ENCODE measurements at places on chromosomes 4 and X.

DNA sequence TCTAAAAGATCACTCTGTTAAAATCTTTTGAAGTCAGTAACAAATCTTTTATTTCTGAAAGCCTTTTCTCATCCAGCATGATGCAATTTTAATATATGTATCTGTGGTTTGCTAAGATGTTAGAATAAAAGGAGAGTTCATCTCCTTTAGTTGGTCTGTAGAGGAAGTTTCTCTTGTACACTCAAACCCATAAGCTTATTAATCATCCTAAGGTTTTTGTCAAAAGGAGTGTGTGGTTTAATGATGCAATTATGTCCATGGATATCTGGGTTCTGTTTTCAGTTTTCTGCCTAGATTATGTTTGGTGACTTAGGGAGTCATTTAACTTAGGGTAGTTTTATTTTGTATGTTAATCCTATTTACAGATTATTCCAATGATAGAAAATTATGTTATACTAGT, 52.1 kb upstream of the NDST4 start:
- no peak for DNase-seq

- DNase-seq: no peak
These were observed 331.1 kb downstream of the ADGRL3 start for GRCh38 chr4:61531188-61531587.

- no peak for DNase-seq
These were observed 26.7 kb downstream of the MANBA start for GRCh38 chr4:102734116-102734515.

DNA sequence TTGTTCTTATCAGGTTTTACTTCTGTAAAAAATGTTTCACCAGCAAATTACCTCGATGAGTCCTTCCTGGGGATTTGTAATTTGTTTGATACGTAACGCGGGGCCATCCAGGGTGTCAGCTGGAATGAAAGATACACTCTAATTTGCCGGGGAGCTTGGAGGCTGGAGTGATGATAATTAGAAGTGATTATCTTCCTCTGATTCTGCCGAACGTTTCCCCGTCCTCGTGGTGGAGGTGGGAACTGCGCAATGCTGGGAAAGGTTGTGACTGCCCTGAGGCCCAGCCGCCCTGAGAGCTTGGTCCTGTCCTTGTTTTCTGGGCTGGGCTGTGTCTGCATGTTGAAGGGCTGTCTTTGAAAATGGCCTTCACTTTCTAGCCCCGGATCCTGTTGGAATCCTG, 48.0 kb downstream of the SORCS2 start:
- no peak for DNase-seq

DNA sequence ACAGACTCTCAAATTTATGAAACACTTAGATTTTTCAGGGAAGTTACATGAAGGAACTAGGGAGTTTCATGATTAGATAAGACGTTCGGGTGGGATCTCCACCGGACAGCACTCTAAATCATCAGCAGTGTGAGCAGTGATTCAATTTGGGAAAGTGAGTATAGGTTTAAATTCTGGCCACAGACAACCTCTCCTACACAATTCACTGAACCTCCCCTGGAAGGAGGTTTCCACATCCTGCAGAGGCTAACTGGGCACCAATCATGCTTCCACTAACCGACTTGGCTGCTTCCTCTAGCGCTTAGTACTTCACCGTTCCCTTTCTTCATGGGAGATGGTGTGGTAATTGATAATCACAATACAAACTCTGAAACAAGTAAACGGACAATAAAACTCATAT, 5.6 kb downstream of the CXCL9 start:
- no peak for DNase-seq

DNA sequence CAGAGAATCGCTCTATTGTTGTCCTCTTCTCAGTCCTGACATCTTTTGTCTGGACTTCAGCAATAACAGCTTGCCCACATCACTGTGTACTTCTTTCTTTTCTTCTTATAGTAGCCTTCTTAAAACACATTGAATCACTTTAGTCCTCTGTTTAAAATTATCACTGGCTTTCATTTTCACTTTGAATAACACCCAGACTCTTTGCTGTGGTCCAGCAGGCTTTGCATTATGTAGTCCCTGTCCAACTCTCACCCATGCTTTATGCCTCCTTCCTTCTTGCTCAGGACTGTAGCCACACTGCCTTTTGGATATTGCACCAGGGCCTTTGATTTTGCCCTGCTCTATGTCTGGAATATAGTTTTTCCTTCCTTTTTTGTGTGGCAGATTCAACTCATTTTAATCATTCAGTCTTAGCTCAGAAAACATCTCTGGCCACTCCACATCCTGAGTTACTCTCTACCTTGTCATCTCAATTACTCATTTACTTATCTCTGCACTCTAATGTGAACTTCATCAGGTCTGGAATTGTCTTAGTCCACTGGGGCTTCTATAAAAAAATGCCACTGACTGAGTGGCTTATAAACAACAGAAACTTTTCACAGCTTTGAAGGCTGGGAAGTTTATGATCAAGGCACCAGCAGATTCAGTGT, 168.2 kb downstream of the C4orf33 start:
- no peak for DNase-seq

DNA sequence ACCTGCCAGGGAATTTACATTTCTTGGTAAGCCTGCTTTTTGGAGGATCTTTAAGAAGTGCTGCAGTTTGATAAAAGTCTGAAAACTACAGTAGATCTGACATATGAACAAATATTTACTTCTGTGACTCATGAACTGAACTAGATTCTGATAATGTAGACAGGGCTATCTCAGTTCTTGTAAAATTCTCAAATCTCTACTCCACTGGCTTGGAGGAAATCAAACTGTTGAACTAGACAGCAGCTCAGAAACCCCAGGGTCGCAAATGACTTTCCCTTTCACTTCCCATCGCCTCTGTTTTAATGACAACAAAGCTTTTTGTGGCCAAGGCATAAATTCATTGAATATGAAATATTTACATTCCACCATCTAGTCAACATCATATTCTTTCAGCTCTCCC, 15.4 kb upstream of the OCIAD1 start:
- DNase-seq: no peak

- no peak for DNase-seq
These were observed 6.7 kb upstream of the DCTD start for GRCh38 chr4:182923796-182924340.

DNA sequence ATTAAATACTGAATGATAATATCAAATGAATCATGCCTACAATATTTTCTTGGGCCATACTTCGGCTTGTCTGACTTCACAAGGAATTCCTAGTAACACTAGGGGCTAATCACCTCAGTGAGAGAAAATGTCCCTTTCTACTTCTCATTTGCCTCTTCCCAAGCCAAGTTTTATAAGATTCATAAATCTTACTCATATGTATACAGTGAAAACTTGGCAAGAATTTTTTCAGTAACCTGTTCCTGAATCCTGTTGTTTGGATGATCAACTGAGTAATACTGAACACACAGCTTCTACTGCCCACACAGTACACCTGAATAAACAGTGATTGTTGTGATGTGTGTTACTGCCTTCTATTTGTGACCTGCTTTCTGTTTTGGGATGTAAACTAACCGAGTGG, 16.5 kb downstream of the TMPRSS11E start:
- DNase-seq: no peak

DNA sequence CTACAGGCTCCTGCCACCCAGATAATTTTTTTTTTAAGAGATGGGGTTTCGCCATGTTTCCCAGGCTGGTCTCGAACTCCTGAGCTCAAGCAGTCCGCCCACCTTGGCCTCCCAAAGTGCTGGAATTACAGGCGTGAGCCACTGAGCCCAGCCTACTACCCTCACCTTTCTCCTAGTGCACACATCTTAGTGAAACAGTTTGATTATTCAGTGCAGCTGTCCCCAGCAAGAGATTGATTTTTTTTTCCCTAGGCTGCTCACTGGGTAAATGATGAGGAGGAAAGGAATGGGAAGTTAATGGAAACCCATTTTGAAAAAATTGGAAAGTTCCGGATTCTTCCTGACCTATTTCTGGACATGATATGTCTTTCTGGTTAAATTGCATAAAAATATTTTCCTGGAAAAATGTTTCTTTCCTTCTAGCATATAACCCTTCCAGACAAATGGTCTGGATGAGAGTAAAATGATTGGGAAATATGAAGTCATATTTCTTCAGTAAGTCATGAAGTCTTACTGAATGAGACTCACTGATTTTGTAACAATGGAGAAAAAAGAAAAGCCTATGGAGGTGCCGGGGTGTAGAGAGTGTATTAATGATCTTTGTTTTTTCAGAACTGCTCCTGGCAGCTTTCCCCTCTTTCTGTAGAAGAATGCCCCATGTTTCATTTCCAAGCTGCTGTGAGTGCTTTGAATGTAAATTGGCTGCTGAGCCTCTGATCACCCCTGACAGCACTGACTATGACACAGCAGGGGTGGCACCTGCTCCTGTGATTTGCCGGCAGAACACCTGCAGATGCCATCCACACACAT, 19.5 kb upstream of the ZNF41 start:
- DNase-seq: no peak

DNA sequence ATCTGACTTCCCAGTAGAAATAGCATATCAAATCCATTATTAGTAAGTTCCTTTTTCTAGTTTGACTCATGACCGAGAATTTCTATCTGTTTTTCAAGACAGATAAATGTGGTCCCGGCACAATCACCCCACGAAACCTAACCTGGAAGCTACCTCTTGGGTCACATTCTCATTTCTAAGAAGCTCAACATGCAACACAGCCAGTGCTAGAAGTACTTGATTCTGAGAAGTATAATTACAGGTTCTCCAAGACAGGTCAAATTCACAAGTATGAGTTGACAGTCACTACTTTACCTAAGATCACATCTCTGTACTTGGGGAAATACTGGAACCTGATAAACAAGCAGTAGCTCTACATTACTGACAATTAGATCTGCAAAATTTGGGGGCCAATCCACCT, 54.0 kb upstream of the PLAC1 start:
- DNase-seq: no peak

- DNase-seq: no peak
These were observed 44.5 kb downstream of the DTHD1 start for GRCh38 chr4:36325926-36326325.

DNA sequence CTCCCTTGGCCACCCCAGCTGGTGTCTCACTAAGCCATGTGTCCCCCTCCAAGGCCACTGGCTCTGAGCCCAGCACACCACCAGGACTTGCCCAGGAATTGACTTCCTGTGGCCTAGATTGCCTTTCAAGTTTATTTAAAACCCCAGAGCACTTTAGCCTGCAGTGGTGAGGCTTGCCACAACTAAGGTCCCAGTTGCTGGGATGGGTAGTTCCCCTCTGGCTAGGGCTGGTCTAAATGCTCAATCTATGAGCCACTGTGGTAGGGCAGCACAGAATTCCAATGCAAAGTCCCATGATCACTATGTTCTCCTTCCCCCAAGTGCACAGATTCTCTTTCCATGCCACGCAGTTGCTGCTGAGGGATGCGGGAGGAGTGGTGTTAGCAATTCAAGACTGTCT, 61.1 kb upstream of the HCCS start:
- no peak for DNase-seq

- DNase-seq: no peak
These were observed 58.9 kb upstream of the NFKB1 start for GRCh38 chr4:102441978-102442911.

DNA sequence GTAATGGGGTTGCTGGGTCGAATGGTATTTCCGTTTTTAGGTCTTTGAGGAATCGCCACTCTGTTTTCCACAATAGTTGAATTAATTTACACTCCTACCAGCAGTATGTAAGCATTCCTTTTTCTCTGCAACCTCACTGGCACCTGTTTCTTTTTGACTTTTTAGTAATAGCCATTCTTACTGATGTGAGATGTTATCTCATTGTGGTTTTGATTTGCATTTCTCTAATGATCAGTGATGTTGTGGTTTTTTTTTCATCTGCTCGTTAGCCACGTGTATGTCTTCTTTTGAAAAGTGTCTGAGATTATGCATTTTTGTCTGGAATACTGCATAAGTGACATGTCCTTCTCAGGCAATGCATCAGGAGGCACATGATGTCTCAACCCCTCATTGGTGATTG, 28.8 kb downstream of the REPS2 start:
- no peak for DNase-seq

DNA sequence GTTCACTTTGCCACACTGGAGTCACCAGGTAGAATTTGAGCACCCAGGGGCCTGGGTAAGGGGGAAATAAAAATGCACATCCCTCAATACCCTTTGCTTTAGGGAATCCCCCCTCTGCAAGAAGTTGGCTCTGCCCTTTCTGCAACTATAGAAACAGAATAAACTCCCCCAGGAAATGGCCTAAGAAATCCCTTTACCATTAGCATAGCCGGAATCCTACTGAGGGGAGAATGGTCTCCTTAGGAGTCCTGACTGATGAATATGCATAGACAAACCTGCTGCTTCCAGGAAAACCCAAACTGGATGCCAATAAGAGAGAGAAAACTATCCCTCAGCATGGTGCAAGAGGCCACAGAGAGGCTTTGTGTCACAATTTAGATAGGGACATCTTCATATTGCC, 11.0 kb downstream of the EFHC2 start:
- no peak for DNase-seq

GRCh38 chr4:150668824-150669223, 86.9 kb downstream of the MAB21L2 start:
- DNase-seq: no peak

DNA sequence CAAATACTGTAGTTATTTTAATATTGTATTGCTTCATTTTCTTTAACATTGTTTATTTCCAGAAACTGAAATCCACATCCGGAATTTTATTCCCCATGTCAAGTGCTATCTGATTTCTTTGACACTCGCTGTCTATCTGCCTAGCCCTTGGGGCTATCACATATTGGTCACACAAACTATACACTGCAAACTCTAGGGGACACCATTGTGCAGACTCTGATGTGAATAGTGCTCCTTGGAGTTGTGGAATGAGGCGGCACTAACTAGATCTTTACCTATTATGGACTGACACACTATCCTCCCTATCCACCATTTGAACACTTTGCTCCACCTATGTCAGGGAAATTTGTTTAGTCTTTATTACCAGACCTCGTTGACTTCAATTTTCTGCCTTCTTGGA, 534.5 kb downstream of the GLUD2 start:
- no peak for DNase-seq

DNA sequence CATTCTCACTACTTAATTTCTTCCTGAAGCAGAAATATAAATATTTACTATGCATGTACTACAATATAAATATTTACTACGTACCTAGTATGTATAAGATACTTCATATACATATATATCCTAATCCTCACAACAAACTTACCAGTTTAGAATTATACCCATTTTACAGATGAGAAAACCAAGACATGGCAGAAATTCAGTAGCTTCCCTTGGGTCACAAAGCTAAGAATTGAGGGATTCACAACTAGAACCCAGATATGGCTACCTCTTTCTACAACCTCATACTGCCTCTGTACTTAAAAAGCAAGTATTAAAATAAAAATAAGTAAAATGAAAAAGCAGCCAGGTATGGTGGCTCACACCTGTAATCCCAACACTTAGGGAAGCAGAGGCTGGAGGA, 65.9 kb downstream of the AMMECR1 start:
- no peak for DNase-seq

GRCh38 chr4:91426725-91427124, 877.0 kb upstream of the GRID2 start:
- no peak for DNase-seq

- DNase-seq: no peak
These were observed 266.3 kb downstream of the SPATA18 start for GRCh38 chr4:52317361-52317879.

- DNase-seq: no peak
These were observed 167.4 kb downstream of the GABRB1 start for GRCh38 chr4:47198791-47199190.

Data from activated CD8-positive, alpha-beta memory T cell treated with anti-CD3 and anti-CD28 coated beads for 24 hours (primary cell).